ENCODE measurements at places on chromosomes 5 and 9.

- no peak for DNase-seq
Observed at GRCh38 chr9:1743121-1743960, 271.8 kb upstream of the SMARCA2 start.

GRCh38 chr9:96317335-96317980, 15.5 kb upstream of the HSD17B3 start:
- peak; percentile 28 for DNase-seq

DNA sequence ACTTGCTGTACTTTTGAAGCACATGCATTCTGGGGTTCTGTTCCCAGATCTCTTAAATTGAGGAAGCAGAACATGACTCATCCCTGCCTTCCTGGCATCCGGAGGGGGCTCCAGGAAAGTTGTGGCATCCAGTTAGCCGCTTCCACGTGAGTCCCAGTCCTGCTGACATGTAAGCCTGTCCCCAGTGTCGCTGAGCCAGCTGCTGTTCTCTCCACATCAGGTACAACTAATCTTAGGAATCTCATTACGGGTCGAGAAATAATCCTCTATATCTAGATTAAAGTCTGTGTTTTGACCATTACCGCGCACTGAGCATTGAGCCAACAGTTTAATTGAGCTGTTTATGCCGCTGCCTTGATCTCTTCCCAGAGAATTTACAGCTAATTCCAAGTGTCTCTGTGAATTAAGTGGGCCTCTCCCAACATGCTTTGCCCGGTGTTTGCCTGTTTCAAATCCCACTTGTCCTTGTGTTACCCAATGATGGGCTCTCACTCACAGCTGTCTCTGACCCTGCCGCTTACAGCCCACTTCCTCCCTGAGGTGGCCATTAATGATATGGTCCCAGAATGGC, 10.5 kb upstream of the SHB start:
- no peak for DNase-seq

DNA sequence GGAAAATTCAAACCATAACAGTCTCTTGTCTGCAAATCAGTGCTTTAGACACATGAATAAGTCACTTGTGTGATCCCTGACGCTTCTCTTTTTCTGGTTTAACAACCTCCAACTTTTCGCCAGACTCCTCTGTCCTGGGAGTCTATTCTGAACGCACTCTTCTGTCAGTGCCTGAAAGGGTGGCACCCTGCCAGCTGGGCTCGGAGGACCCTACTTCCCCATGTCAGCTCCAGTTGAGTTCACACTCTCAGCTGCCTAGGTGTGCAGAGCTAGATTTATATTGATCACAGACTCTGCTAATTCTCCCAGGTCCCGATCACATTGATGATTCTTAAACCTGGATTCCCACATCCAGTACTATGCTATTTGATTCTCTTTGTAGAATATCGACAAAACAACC, 649.1 kb downstream of the BNC2 start:
- DNase-seq: no peak

- no peak for DNase-seq
Observed at GRCh38 chr5:133353741-133354140, 258.6 kb downstream of the FSTL4 start.

DNA sequence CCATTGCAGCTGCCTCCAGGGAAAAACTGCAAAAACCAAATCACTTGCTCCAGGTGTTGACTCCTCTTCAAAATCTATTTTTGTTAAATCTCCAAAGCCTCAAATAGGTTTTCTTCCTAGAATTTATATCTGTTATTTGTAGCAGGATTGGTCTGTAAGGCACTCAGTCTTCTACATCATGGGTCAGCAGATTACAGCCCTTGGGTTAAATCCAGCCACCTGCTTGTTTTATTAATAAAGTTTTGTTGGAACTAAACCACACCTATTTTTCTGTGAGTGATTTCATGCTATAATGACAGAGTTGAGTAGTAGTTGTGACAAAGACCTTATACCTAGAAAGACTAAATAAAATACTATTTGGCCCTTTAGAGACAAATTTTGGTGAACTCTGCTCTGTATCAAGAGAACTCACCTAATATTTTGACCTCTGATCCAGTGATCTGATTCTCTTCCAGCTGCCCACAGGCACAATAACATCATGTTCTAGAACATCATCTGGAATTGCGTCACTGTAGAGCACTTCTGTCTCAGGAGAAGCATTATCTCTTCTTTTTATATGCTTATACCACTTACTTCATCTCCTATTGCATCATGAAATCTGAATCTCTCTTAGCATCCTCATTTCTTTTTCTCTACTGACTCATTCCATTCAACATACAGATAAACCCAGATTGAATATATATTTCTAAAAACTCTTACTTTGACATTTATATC, 130.1 kb downstream of the RPS23 start:
- DNase-seq: no peak

DNA sequence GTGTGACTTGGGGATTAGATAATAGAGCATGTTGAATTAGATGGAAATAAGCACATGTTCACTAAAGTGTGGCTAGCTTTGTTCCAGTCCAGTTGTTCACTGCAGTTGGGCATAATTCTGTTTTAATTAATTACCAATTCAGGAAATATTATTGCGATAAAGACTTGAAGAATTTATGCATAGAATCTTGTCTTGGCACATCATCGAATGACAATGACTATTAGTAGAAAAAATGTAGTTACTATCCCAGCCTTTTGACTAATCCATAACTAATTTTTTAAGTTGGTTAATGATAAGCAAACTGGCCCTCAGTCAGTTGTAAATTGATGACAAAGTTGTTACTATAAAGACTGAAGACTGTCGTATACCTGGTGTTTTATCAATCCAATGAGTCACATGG, 10.5 kb downstream of the LNPEP start:
- DNase-seq: no peak
